ENCODE measurements at places on chromosomes 3 and 15. TPM values are rescaled to one million over a fixed set of nuclear protein-coding genes. Genes with fewer than 3 reads are reported as not detected.

- DNase-seq: no peak
Observed at GRCh38 chr15:101024706-101025500, 105.7 kb downstream of the LRRK1 start.

DNA sequence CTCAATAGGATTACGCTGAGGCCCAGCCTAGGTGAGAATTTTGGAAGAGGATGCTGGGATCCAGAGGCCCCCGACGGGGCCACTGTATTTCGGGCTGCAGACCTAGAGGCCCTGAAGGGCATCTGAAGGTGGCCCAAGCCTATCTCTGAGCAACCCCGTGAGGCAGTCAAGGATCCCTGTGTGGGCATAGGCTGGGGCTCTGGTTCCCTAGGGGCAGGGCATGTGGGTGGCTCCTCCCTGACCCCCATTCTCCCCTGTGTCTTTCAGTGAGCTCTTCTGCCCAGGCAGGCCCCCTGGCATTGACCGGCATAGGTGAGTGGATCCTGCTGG is 216.0 kb downstream of the SNRPN start:
- no peak for DNase-seq

- DNase-seq: no peak
Observed at GRCh38 chr3:47588587-47588986, 9.9 kb upstream of the CSPG5 start.

DNA sequence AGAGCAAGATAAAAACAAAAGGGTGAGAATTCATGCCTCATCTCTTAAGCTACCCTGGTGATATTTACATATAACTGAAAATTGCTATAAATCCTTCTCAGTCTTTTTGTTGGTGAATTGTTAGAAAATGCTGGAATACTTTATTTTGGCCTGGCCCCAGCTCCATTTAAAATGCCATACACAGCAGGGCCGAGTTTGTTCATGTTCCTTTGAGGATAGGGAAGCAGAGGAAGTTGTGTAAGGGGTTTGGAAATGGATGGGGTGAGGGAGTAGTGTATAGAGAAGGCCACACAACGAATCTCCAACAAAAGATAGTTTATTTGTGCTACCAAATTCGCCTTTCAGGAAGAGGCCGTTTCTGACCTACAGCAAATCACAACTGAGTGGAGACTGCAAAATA is 78.6 kb upstream of the ADAMTS9 start:
- no peak for DNase-seq

GRCh38 chr3:136343873-136344555 is 93.9 kb downstream of the PCCB start:
- peak; percentile 77 for DNase-seq

GRCh38 chr3:180063783-180064182 is 27.0 kb upstream of the PEX5L start:
- DNase-seq: no peak

DNA sequence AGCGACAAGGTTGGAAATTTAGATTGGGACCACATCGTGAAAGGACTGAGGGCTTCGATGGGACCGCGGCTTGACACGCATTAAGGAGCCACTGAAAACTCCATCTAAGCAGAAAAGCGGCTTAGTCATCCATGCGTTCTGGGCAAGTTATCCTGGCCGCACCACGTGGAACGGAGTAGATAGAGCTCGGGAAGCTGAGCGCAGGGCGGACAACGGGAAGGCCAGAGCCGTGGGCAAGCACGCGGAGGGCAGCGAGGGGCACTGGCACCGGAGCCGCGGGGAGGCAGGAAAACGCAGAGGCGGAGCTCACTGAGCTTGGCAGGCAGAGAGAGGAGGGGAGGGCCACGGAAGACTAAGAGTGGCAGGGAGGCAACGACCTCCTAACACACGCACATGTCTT is 61.3 kb upstream of the VGLL4 start:
- DNase-seq: no peak

DNA sequence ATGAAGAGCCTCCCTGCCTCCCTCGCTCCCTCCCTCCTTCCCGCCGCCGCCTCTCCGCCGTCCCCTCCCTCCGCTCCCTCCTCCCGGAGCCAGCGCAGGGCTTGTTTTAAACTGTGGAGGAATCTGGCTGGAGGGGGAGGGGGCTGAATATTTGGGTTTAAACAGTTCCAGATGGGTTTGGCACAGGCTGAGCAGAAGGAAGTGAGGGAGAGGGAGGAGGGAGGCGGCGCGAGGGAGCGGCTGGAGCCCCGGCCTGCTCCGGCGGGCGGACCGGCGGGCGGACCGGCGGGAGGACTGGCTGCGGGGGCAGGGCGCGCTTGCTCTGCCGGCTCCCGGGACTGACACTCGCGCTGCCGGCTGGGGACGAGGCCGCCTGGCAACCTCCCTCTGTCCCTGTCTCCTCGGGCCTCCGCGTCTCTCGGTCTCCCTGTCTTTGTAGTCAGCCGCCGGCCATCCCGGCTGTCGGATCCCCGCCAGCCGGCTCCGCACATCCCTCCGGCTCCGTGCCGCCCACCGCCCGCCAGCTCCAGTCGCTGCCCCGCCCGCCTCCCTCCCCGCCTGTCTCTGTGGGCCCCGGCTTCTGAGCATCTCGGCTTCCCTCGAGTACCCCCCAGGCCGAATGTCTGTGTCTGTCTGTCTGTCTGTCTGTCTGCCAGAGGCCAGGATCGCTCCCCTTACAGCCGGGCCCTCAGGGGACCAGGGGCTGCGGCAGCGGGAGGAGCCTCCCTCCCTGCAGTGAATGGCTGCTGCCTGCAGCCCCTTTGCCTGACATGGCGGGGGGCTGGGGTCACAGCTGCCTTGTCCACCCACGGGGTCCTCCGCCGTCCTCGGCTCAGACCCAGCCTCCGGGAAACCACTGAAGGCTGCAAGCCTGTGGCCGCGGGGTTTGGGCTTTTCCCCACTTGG is 7.6 kb downstream of the EPHB3 start:
- DNase-seq: peak; percentile 85

DNA sequence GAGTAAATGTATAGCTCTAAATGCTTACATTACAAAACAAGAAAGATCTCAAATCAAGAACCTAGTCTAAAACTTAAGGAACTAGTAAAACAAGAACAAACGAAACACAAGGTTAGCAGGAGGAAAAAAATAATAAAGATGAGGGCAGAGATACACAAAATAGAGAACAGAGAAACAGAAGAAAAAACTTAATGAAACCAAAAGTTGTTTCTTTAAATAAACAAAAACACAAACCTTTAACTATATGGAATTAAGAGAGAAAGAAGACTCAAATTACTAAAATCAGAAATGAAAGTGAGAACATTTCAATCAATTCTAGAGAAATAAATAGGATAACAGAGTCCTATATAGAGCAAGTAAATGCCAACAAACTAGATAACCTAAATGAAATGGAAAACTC is 59.6 kb downstream of the DLG1 start:
- DNase-seq: no peak

GRCh38 chr3:71376911-71377310 is 206.6 kb downstream of the FOXP1 start:
- DNase-seq: no peak

GRCh38 chr3:39080026-39080425 is 27.4 kb downstream of the GORASP1 start:
- no peak for DNase-seq

DNA sequence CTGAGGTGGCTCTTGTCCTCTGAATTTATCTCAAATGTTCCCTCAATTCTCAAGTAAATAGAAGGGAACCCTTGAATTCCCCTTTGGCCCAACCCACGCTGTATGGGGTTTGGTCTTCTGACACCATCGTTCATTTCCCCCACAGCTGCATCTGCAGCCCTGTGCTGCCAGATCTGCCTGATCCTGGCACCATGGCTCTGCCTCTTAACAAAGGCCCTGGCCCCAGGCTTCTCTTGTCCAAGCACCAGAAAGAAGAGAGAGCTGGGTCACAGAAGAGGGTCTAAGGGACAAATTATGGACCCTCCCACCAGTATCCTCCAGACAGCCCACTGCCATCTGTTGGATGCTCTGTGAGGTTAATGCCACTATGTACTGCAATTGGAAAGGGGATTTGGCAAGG is 1.8 kb downstream of the MAP1A start:
- no peak for DNase-seq

GRCh38 chr3:158100681-158101080 is 5.5 kb downstream of the SHOX2 start:
- no peak for DNase-seq

- no peak for DNase-seq
Observed at GRCh38 chr15:64224511-64224910, 61.7 kb upstream of the PPIB start.

DNA sequence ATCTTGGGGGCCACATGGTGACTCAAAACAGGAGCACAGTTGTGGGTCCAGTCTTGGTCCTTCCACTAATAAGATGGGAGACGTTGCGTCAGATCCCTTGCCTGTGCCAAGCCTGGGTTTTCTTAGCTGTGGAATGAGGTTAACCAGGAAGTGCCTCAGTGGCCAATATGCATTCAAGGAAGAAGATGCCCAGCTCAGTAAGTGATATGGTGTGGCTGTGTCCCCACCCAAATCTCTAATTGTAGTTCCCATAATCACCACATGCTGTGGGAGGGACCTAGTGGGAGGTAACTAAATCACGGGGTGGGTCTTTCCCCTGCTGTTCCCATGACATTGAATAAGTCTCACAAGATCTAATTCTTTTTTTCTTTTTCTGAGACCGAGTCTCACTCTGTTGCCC is 6.4 kb downstream of the ALG1L2 start:
- no peak for DNase-seq

DNA sequence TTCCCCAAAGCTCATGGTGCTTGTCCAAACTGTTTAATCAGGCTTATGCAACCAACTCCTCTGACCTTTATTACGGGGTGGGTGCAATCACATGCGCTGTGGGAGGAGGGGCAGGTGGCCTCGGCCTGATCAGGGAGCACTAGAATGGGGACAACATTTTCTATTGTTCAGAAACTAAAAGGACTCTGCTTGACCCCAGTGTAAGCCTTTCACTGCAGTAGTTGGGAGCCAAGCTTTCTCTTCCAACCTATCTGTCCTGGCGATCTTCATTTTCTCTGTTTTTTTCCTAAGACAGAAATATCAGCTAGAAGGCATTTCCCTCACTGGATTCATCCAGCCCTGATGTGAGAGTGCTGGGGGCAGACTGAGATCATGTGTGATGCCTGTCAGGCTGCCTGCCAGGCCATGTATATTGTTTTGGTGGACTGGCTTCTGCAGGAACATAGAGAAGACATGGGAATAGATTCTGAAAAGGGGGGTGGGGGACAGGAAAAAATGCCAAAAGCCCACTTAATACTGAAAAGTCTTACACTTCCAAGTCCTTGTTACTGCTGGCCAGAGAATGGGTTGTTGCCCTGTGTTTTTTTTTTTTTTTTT is 627.0 kb upstream of the TBL1XR1 start:
- peak; percentile 31 for DNase-seq

DNA sequence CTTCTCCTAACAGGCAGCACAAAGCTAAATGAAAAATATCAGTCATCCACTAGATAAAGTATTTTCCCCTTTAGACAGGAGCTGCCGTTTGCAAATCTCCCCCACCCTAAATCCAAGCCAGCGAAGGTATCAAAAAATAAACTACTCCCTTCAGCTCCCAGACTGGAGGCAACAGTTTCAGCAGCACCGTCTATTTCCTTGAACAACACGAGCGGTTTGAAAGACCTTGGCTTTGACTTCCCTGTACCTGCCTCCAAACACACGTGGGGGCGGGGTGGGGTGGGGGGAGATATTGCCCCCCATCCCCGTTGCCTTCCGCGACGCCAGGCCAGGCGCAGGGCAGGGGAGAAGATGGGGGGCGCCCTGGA is 832 bp upstream of the CACNA1D start:
- no peak for DNase-seq

- peak; percentile 36 for DNase-seq
Observed at GRCh38 chr3:127428344-127428997, 140.6 kb upstream of the PRR20G start.

DNA sequence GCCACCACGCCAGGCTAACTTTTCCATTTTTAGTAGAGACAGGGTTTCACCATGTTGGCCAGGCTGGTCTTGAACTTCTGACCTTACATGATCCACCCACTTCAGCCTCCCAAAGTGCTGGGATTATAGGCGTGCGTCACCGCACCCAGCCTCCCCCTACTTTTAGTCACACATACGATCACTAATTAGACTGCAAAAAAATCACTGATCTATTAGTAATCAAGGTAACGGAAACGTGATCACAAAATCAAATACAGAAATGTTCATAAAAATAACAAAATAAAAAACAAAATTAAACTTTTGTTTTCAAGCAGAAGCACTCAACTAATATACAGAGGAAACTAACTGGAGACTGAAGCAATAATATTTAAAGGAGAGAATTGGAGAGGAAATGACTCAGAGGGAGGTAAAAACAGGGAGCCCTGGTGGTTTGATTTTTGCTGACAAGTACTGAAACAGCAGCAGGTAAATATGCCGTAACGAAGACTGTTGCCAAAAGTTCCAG is 4.6 kb downstream of the WDR53 start:
- DNase-seq: peak; percentile 83

DNA sequence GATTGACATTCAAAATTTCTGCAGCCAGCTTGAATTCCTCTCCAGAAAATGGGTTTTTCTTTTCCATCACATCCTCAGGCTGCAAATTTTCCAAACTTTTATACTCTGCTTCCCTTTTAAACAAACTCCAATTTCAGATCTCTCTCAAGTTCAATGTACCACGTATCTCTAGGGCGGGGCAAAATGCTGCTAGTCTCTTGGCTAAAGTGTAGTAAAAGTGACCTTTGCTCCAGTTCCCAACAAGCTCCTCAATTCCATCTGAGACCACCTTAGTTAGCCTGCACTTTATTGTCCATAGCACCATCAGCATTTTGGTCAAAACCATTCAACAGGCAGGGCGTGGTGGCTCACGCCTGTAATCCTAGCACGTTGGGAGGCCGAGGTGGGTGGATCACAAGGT is 46.7 kb downstream of the NIPA2 start:
- no peak for DNase-seq

GRCh38 chr3:71968544-71968943 is 183.6 kb upstream of the PROK2 start:
- DNase-seq: no peak

- peak; percentile 41 for DNase-seq
Observed at GRCh38 chr15:91271565-91272153, 171.6 kb downstream of the SV2B start.

DNA sequence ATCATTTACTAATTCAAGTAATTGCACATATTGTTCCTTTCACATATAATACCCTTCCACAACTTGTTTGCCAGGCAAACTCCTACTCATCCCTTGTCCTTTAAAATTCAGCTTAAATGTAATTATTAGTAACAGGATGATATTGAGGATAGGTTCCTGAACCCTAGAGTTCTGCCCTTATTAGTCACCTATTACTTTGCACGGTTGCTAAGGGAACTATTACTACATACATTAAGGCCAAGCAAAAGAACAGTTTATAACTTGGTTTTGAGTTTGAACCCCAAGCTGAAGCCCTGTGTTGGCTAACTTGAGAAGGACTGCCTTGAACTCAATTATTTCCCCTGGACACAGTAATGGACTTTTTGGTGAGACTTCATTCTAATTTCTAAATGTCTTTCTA is 529.7 kb downstream of the IGSF11 start:
- no peak for DNase-seq

Gene SCN5A
- 1.7 TPM for total RNA-seq

Gene ITPKA
- total RNA-seq: 17.3 TPM

Gene AGBL1
- not detected for total RNA-seq

Gene LRRC31
- not detected for total RNA-seq

Gene PCOLCE2
- total RNA-seq: 6.7 TPM

Gene STRA6
- 3.0 TPM for total RNA-seq

Gene TMF1
- total RNA-seq: 20.3 TPM

Gene CA12
- total RNA-seq: 1.3 TPM

Gene CCDC12
- 32.5 TPM for total RNA-seq
